ENCODE measurements at places on chromosomes 6 and 20. TPM values are rescaled to one million over a fixed set of nuclear protein-coding genes. Genes with fewer than 3 reads are reported as not detected.

DNA sequence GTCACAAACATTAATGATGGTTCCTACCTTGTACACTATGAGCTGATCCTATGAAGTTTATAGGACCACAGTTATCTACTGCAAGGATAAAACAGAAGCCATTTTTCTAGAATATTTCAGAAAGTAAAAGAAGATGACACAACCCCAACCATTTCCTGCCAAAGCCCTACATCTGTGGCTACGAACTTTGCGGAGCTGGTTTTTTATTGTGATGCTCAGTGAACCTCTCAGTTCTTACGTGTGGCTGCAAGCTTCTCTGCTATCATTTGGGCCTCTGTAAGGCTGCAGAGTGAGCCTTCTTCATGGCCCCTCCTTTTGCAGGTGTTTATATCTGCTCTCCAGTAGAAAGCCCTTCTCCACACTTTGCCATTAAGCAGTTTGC, 17.8 kb upstream of the TAGAP start:
- no peak for DNase-seq
- H3K27ac ChIP-seq, result no peak overlapping the region
- H3K4me1 ChIP-seq, result peaks cover 4% of the 10 kb centered on the region
- H3K4me3 ChIP-seq, result no peak overlapping the region

DNA sequence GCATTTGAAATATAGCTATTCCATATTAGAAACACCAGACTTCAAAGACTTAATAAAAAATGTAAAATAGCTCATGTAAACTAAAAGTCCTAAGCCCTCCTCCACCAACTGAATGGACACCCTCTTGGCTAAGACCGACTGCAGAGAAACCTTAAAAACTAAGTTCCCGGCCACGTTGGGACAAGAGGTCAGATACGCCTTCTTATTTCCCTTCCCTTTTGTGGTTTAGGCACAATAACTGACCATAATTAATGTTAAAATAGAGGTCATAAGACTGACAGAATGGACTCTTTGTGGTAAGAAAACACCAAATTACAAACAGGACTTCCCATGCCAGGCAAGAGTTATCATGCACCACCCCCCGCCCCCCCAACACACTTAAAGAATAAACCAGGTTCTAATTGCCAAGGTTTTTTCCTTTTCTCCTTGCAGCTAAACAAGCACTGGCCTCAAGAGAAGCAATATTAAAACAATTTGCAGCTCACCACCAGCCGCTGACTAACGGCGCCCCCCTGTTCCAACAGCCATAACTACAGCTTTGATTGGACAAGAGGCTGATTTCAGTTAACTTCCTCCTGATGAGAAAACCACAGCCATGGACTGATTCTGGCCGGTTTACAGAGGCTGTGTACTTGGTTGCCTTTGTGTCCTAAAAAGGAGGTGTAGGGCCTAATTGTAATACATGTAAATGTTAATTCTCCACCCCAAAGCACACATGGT, 10.7 kb upstream of the LAMP5 start:
- H3K27ac ChIP-seq, result no peak overlapping the region
- H3K27me3 ChIP-seq, result peaks cover 34% of the 10 kb centered on the region
- H3K4me1 ChIP-seq, result peaks cover 9% of the 10 kb centered on the region
- DNase-seq, result no peak

DNA sequence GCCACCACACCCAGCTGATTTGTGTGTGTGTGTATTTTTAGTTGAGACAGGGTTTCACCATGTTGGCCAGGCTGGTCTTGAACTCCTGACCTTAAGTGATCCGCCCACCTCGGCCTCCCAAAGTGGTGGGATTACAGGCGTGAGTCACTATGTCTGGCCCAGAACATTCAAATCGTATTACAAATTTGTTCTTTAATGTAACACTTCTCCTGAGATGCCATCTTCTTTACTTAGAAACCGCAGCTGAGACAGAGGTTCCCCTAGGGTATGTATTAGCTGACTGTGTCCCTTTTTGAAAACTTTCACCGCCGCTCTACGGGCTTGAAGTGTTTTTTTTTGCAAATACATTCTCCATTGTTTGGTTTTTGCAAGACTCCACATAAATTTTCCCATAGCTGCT, 62.6 kb downstream of the TOX2 start:
- H3K27ac ChIP-seq, result no peak overlapping the region
- peaks cover 4% of the 10 kb centered on the region for H3K4me1 ChIP-seq
- DNase-seq, result peak; percentile 6
- H3K27me3 ChIP-seq, result peaks cover 18% of the 10 kb centered on the region
- no peaks in the 10 kb centered on the region for H3K36me3 ChIP-seq

- H3K4me1 ChIP-seq, result no peaks in the 10 kb centered on the region
- no peak overlapping the region for H3K27ac ChIP-seq
Measured at GRCh38 chr6:135228486-135228885, 47.4 kb downstream of the MYB start.

SLPI gene
- total RNA-seq, result 632 TPM

DNA sequence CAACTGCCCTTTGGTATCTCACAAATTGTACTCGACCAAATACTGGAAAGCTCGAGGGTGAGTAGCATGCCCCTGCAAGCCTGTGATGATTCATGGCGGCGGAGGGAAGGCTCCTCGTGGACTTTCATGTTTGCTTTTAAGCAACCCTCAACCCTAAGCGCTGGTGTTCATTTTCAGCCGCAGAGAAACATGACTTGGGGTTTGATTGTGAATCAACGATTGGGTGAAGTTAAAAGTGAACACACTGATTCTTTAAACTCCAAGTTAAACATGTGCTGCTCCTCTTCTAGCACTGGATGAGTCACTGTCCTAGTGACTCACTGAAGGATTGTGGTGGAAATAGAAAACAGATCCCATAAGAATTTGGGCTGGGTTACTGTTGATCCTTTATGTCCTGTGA, 8.3 kb downstream of the CD109 start:
- DNase-seq, result peak; percentile 80
- H3K27me3 ChIP-seq, result no peaks in the 10 kb centered on the region
- no peaks in the 10 kb centered on the region for H3K36me3 ChIP-seq
- H3K27ac ChIP-seq, result peak overlapping the region; percentile 77

DNA sequence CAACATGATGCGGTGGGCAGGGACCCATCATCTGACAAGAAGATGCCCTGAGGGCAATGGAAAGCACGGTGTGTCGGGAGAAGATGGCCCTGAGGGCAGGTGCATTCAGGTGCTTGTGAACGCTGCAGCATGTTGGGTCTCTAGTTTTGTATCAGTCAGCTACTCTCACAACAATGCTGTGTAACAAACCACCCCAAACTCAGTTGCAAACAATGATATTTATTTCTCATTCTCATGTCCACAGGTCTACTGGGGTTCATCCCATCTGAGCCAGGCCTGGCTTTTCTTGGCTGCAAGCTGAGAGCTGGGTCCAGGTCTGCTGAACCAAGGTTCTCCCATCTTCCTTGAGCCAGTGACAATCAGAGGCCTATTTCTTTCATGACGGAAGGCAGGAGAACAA, 461.6 kb downstream of the PREX1 start:
- H3K27me3 ChIP-seq, result peaks cover 4% of the 10 kb centered on the region
- no peak overlapping the region for H3K4me3 ChIP-seq
- no peak for DNase-seq
- H3K27ac ChIP-seq, result no peak overlapping the region
- H3K36me3 ChIP-seq, result no peaks in the 10 kb centered on the region

DNA sequence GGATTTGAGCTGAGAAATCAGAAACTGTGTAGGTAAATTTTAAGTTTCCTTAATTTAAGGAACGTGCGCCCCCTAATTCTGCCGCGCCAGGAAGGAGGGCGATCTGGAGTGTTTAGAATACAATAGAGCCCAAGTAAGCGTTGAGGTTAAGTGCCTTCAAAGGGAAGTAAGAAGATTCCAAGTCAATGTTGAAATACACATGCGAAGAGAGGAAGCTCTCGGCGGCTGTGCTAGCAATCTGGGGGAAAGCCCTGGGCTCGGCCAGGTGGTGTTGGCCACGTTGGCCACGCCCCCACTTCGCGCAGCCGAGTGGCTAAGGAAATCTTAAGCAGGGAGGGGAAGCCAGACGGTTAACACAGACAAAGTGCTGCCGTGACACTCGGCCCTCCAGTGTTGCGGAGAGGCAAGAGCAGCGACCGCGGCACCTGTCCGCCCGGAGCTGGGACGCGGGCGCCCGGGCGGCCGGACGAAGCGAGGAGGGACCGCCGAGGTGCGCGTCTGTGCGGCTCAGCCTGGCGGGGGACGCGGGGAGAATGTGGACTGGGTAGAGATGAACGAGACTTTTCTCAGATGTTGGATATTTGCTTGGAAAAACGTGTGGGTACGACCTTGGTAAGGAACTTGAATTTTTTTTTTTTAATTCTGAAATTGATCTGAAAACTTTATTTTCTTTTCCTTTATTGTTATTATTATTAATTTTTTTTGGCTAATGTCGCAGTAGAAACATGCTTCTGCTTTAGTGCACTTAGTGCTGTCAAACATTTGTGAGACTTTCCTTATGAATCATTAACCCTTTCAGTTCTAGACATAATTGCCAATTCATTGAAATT, at the start of gene PRDM1:
Gene PRDM1, plus strand, starts transcription at position 353 of the 830 bp plus-strand sequence. Its CDS starts 218 bp downstream, at position 571.
- peaks cover 30% of the 10 kb centered on the region for H3K4me1 ChIP-seq
- peak within 1 kb of the TSS; percentile 55 for H3K4me3 ChIP-seq
- DNase-seq, result peak; percentile 87

DNA sequence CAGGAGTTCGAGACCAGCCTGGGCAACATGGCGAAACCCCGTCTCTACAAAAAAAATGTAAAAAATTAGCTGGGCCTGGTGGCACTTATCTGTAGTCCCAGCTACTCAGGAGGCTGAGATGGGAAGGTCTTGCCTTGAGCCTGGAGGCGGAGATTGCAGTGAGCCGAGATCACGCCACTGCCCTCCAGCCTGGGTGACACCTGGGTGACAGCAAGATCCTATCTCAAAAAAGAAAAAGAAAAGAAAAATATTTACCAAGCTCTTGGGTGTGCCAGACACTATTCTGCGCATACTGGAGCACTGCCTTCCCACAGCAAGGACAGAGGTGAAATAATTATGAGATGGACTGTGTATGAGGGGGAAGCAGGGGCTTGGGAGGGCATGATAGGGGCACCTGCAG, 19.6 kb downstream of the POFUT1 start:
- DNase-seq, result no peak
- H3K4me3 ChIP-seq, result no peak overlapping the region
- no peak overlapping the region for H3K27ac ChIP-seq
- H3K36me3 ChIP-seq, result peaks cover 69% of the 10 kb centered on the region
- no peaks in the 10 kb centered on the region for H3K27me3 ChIP-seq

- H3K27me3 ChIP-seq, result no peaks in the 10 kb centered on the region
- peaks cover 4% of the 10 kb centered on the region for H3K36me3 ChIP-seq
- peaks cover 20% of the 10 kb centered on the region for H3K4me1 ChIP-seq
- no peak overlapping the region for H3K4me3 ChIP-seq
- H3K27ac ChIP-seq, result no peak overlapping the region
Measured at GRCh38 chr20:4894409-4894808, 106.9 kb downstream of the SLC23A2 start.

DNA sequence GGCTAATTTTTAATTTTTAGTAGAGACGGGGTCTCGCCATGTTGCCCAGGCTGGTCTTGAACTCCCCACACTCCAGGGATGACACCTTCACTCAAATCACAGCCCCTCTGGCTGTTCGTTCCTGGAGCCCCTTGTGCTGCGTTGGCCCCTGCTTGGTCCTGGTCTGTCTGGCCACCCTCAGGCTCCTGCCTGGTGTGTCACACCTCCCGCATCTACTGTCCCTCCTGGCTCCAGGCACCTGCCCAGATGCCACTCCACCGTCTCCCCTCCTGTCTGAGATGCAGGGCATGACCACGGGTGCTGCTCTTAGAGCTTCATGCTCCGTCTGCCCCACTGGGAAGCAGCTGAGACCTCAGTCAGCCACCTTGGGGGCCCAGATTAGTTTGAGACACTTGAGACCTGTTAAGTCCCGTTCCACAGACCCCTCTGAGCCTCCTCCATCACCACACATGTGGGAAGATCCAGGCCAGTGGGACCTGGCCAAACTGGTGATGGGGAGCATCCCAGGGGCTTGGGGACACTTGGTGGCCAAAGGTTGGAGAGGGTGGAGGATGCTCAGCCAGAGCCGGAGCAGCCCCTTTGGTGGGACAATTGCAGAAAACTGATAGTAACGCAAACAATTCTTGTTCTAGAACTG, 21.9 kb upstream of the NPBWR2 start:
- H3K36me3 ChIP-seq, result no peaks in the 10 kb centered on the region
- H3K4me3 ChIP-seq, result no peak overlapping the region
- peaks cover 39% of the 10 kb centered on the region for H3K27me3 ChIP-seq
- peak; percentile 44 for DNase-seq
- no peaks in the 10 kb centered on the region for H3K4me1 ChIP-seq

ADGRB3 gene
- 2.2 TPM for total RNA-seq

- no peak overlapping the region for H3K27ac ChIP-seq
- no peaks in the 10 kb centered on the region for H3K4me1 ChIP-seq
- H3K4me3 ChIP-seq, result no peak overlapping the region
Measured at GRCh38 chr6:166579237-166579850, 7.1 kb downstream of the RAMACL start.

TOX2 gene
- 0.40 TPM for total RNA-seq

GRCh38 chr6:78614961-78615360, 252.4 kb upstream of the IRAK1BP1 start:
- no peak overlapping the region for H3K4me3 ChIP-seq
- DNase-seq, result no peak
- no peaks in the 10 kb centered on the region for H3K36me3 ChIP-seq
- no peaks in the 10 kb centered on the region for H3K27me3 ChIP-seq
- no peak overlapping the region for H3K27ac ChIP-seq

- no peaks in the 10 kb centered on the region for H3K36me3 ChIP-seq
- no peak overlapping the region for H3K27ac ChIP-seq
- peaks cover 5% of the 10 kb centered on the region for H3K4me1 ChIP-seq
- H3K27me3 ChIP-seq, result peaks cover 3% of the 10 kb centered on the region
- H3K4me3 ChIP-seq, result no peak overlapping the region
Measured at GRCh38 chr6:52611833-52612232, 35.0 kb upstream of the TRAM2 start.

GRCh38 chr6:144170044-144170443, 19.7 kb downstream of the STX11 start:
- no peaks in the 10 kb centered on the region for H3K4me1 ChIP-seq
- no peak for DNase-seq
- H3K27ac ChIP-seq, result no peak overlapping the region
- no peaks in the 10 kb centered on the region for H3K36me3 ChIP-seq
- no peaks in the 10 kb centered on the region for H3K27me3 ChIP-seq

GRCh38 chr6:4778086-4778485, 1.9 kb downstream of the CDYL start:
- H3K27me3 ChIP-seq, result no peaks in the 10 kb centered on the region
- H3K27ac ChIP-seq, result no peak overlapping the region
- H3K4me3 ChIP-seq, result peak overlapping the region; percentile 76
- no peak for DNase-seq
- H3K36me3 ChIP-seq, result no peaks in the 10 kb centered on the region

LEMD2 gene
- total RNA-seq, result 60.9 TPM

GRCh38 chr20:11027224-11027623, 353.4 kb upstream of the JAG1 start:
- H3K27me3 ChIP-seq, result no peaks in the 10 kb centered on the region
- H3K4me1 ChIP-seq, result no peaks in the 10 kb centered on the region
- H3K36me3 ChIP-seq, result no peaks in the 10 kb centered on the region
- H3K27ac ChIP-seq, result no peak overlapping the region
- no peak for DNase-seq
